NCI-H1694 treated with DMSO at 0.1 percent for 48 hours (cell line): ENCODE measurements at places on chromosomes 1 and 21.
A peak's percentile ranks its signal among the peaks of the same experiment; 100 is the strongest.

GRCh38 chr1:119046785-119047438 lies 58.8 kb upstream of the TBX15 start:
- DNase-seq: no peak

DNA sequence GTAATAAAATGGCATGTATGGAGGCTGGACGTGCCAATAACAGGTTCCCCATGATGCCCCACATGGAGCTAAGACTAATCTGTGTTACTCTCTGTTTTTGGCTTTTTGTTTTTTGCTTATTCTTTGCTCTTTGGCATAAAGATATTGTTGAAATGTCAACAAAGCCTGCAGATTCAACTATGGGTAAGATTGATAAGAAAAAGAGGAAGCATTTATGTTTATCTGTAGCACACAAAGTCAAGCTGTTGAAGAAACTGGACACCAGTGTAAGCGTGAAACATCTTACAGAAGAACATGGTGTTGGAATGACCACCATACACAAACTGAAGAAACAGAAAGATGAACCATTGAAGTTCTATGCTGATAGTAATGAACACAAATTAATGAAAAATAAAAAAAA lies 402.7 kb downstream of the LTN1 start:
- DNase-seq: no peak

- DNase-seq: no peak
These were observed 199.6 kb downstream of the DPYD start for GRCh38 chr1:97721221-97721620.

DNA sequence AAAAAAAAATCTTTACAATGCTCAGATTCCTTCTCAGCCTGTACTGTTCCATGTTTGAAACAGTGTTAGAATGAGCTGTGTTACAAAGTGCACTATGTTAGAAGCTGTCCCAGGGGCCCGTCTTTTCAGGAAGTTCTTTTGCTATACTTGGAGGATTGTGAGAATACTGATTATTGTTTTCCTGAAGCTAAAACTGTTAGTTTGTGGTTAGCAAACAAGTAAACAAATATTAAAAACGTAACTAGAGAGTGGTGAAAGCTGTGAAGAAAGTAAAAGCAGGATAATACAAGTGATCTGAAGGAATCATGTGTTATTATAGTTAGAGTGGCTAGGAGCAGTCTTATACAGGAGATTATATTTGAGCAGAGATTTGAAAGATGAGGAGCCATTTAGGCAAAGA lies 35.6 kb downstream of the CAMSAP2 start:
- DNase-seq: no peak

DNA sequence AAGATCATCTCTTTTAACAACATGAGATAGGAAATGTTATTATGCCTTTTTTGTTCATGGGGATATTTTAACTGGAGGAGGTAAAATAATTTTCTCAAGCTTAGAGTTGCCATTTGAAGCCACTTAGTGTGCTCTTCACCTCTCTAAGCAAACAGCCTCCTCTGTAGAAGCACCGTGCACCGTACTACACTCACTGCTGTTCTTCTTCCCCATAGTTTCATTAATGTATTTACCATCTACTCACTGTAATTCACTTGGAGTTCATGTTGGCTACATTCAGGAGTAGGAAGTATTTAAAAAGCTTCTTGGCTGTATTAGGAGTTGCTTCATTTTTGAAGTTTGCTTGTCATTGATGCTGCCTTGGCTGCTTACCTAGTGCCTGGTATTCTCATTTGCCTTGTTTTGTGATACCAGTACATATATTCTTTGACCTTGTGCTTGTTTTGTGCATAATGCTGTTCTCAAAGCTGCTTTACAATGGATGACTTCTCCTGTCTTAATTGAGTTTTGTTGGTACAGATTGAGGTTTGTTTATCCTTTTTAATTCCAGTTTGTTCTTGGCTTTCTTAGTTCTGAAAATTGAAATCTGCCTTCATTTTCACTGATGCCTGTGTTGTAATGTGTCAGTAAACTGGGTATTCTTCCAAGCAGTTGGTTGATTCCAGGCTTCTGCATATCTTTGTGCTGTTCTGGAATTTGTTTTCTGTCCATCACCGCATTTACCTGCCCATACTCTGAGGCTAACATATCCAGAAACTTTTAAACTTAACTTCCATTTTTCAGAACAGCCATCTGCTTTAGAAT lies 240.4 kb downstream of the HMCN1 start:
- no peak for DNase-seq

- DNase-seq: no peak
These were observed 66.1 kb downstream of the TENT5C start for GRCh38 chr1:117671781-117672501.

GRCh38 chr1:93490357-93490756 lies 42.4 kb downstream of the FNBP1L start:
- DNase-seq: no peak

- DNase-seq: no peak
These were observed 1.5 kb downstream of the SPATA6 start for GRCh38 chr1:48470481-48470855.

DNA sequence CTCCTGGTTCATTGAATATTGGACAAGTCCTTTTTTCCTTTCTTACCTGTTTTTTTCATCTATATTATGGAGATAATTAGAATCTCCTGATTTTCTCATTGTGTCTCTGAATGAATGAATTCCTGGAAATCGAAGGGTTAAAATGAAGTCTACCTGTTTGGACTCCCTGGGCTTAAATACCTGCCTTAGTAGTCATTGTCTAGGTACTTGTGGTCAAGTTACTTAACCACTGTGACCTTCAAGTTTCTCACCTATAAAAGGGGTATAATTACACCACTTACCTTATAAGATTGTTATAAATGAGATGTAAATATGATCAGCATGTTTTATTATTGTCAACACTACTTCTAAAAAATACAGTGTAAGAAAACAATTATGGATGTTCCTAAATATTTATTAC lies 9.0 kb upstream of the TBX19 start:
- no peak for DNase-seq

DNA sequence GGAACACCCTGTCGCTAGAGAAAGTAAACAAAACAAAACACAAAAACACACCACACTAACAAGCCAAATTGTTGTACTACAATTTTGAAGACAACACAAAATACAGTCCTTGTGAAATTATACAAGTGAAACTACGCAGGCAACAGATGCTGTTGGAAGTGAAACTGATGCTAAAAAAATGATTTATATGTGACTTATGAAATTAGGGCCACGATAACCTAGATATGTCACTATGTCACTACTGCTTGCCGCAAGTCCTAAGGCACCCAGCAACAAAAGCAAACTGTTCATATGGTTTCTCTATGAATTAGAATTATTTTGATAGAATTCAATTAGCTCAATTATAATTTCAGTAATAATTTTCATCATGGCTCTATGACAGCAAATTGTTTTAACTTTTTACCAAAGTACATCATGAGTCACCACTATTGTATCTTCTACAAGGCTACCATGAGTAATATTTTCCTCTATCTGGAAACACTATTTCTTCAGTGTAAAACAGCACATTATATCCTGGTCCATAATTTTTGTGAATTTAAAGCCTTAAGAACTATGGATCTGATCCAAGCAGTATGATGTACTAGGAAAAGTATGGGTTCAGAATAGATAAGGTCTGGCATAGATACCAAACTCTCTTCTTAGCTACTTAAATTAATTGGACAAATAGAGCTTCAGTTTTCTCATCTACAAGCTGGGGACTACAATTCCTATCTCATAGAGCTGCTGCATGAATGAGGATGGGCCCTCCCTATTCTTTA lies 216.3 kb downstream of the COL11A1 start:
- no peak for DNase-seq

DNA sequence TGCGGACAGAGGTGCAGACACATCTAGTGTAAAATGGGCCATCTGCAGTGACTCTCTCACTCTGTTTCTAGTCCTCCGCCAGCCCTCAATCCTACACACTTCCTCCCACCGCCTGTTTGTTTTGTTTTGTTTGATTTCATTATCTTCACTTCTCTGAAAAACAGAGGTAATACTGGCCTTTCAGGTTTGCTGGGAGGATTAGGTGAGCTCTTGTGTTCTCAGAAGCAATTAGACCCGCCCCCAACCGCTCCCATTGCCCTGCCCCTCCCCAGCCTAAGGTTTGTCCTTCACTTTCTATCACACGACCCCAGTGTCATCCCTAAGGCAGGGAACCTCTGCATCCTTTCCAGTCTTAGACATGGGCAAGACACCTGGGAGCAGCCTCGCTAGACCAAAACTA lies 43.2 kb upstream of the TACSTD2 start:
- DNase-seq: no peak

GRCh38 chr21:36338975-36339374 lies 19.0 kb downstream of the MORC3 start:
- DNase-seq: no peak

DNA sequence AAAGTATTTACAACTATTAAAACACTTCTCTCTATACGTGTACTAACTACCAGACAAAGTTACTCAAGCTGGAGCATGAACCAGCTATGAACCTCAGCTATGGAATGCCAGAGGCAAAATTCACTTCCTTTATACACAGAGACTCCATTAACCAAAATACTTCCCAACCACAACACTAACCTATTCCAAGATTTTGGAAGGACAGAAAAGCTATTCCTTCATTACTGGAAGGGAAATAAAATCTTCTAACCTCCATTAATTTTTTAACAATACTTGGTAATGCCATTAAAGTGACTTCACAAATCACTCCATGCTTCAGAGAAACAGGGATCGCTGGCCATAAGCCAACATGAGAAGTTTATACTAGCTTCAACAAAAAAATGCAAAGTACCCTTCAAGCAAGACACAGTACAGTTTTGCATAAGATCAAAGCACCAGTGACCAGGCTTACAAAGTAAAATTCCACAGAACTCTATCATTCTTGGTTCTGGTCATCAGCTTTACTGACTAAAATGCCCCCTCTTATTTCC lies 58.0 kb downstream of the PUM1 start:
- DNase-seq: no peak

DNA sequence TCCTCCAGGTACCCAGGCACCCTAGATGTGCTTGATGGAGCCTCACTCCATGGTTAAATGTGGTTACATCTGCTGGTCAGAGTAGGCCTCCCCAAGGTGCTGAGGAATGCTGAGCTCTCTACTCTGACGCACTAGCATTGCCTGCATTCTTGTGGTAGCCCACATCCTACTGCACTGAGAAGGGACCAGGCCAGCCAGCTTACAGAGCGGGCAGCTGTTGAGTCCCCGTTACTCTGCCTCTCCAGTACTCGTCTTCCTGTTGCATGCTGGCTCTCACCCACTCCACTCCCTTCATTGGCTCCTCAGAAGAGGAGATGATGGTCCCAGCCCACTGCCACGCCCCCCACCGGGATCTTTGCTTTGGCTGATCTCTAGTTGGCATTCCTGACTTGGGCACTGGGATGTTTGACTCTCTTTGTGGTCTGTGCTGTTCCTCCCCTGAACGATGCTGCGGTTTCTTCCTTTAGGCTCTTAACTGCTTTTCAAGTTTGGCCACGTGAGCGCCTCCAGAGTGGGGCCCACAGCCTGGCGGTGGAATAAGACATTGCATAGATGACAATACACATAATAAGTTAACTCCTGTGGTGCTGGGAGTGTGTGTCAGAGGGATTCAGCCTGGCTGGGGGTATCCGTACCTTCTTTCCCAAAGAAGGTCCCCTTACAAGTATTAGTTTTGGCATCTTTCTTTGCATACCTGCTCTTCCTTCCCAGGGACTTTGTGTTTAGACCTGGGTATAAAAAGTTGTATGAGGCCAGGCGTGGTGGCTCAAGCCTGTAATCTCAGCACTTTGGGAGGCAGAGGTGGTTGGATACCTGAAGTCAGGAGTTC lies 18.6 kb downstream of the AZIN2 start:
- no peak for DNase-seq

- DNase-seq: no peak
These were observed 248.3 kb upstream of the NEGR1 start for GRCh38 chr1:72530646-72531045.

GRCh38 chr1:66732407-66733166 lies 19.7 kb upstream of the DYNLT5 start:
- no peak for DNase-seq

- no peak for DNase-seq
These were observed 120.6 kb downstream of the FASLG start for GRCh38 chr1:172779491-172779890.

DNA sequence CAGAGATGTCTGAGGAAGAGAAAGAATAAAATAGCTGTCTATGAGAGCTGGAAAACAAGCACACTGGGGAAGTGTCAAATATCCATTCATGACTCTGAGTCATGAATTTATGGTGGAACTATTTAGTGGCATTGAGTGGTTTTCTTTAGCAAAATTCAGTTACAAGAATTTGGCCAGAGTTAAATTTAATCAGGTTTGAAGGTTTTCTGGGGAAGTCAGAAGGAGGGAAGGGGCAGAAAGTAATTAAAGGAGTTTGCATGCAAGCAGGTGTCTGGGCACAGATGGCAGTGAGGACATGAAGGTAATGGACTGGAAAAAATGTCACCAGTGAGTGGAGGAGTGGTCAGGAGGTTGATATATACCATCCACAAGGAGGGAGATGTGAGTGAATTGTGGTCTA lies 121.9 kb upstream of the IVNS1ABP start:
- DNase-seq: no peak

DNA sequence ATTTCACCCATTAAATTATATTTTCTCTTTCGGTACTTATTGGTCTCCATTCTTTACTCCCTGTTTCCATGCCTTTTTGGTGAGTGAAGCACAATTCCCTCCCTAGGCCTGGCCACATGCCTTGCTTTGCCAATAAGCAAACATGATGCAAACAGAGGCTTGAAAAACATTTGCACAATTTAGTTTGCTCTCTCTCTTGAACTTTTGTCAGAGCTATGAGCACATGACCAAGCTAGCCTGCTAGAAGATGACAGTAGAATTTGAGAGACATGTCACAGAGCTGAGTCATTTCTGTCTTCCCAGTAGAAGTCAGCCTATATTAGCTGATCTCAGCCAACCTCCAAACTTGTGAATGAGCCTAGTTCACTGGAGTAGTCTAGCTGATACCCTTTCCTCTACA lies 24.6 kb downstream of the ANGPTL3 start:
- DNase-seq: no peak

GRCh38 chr1:200146100-200146499 lies 118.6 kb downstream of the NR5A2 start:
- no peak for DNase-seq

DNA sequence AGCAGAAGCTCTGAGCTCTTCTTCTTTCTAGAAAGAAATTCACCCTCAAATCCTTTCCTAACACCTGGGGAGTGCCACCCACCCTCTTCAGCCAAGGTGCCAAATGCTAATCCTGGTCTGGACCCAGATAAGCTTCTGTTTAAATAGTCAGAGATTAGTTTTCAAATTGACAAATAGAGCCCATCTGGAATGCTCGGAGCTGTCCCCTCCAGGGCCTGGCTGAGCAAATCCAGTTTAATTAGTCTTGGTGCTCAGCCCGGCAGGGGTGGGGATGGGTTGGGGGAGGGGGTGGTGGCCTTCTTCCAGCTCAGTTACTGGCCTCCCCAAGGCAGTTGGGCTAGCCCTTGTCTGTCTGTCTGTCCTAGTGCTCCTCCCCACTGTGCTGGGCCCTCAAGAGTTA lies 269.5 kb downstream of the GRIK3 start:
- peak; percentile 71 for DNase-seq

- DNase-seq: no peak
These were observed 22.5 kb upstream of the RC3H1 start for GRCh38 chr1:174044418-174045222.

GRCh38 chr1:228182296-228183030 lies 16.9 kb downstream of the IBA57 start:
- no peak for DNase-seq

GRCh38 chr1:98674075-98674781 lies 12.7 kb downstream of the SNX7 start:
- DNase-seq: no peak

GRCh38 chr1:65359888-65360287 lies 50.5 kb downstream of the DNAJC6 start:
- no peak for DNase-seq
